AG04450 (cell line): ENCODE measurements at places on chromosomes 2 and 18.

DNA sequence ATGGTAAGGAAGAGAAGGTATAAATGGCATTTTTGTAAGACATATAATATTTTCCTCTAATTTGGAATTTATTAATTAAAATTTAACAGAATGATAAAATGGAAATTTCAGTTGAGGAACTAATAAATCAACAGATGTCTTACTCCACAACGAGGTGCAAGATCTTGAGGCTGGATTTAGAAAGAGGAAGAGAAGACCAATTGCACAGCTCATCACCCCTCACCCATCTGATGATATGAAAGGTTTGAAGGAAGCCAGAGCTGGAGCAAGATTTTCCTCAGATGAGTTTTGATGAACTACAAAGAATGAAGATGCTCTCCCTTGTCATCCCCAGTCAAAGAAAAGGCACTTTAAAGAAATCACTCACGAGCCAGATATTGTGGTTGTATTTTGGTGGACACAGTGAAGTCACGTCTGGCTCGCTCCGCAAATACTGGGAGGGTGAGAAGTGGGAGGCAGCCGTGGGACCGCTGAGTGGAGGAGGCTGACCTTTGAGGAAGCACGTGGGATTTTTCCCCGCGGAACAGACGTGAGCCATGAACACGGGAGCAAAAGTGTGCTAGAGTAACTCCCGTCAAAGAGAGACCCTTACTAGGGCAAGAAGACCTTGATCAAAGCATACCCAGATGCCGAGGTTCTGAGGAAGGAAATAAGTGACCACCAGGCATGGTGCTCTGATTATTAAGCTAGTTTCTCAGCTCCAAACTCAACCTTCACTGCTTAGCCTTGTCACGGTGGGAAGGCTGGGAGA is 511.4 kb downstream of the RNF144A start:
- no peak for DNase-seq

DNA sequence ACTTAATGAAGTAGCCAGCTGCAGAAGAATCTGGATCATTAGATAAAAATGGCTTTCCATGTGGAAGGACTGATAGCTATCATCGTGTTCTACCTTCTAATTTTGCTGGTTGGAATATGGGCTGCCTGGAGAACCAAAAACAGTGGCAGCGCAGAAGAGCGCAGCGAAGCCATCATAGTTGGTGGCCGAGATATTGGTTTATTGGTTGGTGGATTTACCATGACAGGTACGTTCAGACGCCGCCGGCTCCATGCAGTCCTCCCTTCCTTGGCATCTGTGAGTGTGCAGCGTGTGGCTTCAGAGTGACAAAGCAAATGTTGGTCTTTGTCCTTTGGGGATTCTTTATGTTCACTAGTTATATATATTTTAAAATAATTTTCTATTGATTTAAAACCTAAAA is 1.8 kb downstream of the SLC5A7 start:
- no peak for DNase-seq

- no peak for DNase-seq
These were observed 5.1 kb upstream of the EML4 start for GRCh38 chr2:42164046-42164445.

- DNase-seq = no peak
These were observed 102.2 kb downstream of the OSBPL6 start for GRCh38 chr2:178296394-178297090.

- no peak for DNase-seq
These were observed 284.3 kb upstream of the LRATD1 start for GRCh38 chr2:14348247-14348646.

GRCh38 chr2:26585100-26585499 is 56.1 kb downstream of the CIB4 start:
- no peak for DNase-seq

DNA sequence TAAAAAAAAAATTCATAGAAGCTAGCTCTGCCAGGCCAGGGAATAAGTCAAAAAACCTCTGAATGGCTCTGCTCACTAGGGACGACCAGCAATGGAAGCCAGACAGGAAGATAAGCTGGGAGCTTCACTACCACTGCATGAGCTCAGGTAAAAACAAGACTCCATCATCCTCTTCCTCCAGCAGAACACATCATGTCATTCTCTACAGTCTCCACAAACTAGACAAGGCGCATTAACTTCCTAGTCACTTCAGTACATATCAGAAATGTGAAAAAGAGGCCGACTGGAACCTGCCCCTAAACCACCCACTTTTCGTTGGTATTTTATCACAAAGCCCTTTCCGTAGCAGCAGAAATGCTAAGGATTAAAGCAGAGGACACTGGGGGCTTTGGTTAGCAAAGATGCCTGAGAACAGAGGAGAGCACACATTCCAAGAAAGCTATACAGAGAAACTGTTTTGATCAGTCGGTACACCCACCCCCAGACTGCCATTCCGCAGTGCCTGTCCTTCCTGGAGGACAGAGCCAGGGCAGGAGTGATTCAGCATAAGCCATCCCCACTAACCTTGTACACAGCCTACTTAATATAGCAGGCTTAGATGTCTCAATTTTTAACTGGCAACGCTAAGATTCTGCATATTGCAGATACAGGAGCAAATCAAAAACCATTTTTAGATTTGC is 53.4 kb downstream of the AAK1 start:
- DNase-seq = no peak

GRCh38 chr2:127023504-127023903 is 83.5 kb downstream of the BIN1 start:
- no peak for DNase-seq

- DNase-seq = peak; percentile 95
These were observed 87.0 kb downstream of the ALPK2 start for GRCh38 chr18:58541789-58542425.

- peak; percentile 30 for DNase-seq
These were observed 170.0 kb downstream of the EPHA4 start for GRCh38 chr2:221402072-221402471.

- DNase-seq = no peak
These were observed 45.3 kb downstream of the DGKD start for GRCh38 chr2:233399306-233400225.

DNA sequence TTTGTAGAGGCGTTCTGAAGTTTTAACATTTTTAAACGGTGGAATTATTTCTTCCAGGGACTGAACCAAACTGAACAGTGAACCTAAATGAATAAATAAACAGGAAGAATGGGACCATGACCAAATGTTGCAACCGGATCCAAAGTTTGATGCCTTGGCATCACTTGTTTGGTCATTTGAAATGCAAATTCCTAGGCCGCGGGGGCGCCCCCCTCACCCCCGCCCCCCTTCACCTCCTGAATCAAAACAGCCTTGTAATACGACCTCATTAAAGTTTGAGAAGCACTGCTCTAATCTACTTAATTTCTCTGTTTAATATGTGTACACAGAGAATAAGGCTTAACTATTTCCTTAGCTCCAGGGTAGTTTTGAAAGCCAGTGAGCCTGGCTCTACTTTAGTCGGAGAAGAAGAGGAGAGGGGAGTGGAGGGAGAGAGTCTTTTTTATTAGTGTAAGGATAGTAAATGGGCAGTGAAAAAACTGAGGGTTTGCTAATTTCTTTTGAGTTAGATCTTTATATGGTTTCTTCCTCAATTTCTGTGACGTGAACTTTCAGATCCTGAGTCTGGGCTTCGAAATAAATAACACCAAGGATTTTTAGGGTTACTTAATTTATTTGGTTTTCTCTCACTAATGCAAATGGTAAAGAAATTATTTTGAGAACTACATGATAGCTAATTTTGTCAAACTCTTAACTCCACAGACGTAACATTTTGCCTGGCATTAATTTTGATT is 5.7 kb downstream of the C2orf80 start:
- no peak for DNase-seq

- no peak for DNase-seq
These were observed 124.1 kb upstream of the NOSTRIN start for GRCh38 chr2:168678153-168678853.

DNA sequence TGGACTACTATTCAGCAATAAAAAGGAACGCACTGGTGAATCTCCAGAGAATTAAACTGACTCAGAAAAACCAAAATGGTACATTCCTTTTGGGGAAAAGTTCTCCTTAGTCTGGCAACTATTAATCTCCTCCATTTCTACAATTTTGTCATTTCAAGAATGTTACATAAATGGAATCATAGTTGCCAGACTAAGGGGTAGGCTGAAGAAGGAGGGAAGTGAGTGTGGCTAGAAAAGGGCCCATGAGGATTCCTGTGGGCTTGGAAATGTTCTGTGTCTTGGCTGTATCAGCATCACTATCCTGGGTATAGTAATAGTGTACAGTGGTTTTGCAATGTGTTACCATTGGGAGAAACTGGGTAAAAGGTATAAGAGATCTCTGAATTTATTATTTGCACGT is 72.4 kb downstream of the ZAP70 start:
- DNase-seq = no peak

DNA sequence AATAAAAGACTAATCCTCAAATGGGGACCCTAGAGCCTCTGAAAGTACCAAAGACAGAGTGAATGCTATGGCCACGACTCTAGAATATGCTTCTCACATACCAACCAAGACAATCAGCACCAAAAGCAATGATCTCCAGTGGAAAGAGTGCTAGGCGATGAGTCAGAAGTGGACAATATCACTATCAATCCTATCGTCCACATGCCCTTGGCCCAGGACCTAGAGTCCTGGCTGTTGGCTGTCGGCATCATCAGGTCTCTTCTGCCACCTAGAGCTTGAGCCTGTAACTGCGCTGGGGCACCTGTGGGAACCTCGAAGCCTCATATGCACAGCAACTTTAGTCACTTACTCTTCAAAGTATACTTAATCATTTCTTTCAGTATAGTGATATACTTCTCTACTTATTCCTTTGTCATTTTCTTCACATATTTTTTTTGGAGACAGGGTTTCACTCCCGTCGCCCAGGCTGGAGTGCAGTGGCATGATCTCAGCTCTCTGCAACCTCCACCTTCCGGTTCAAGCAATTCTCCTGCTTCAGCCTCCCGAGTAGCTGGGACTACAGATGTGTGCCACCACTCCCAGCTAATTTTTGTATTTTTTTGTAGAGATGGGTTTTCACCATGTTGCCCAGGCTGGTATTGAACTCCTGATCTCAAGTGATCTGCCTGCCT is 29.7 kb downstream of the NOL10 start:
- peak; percentile 63 for DNase-seq

DNA sequence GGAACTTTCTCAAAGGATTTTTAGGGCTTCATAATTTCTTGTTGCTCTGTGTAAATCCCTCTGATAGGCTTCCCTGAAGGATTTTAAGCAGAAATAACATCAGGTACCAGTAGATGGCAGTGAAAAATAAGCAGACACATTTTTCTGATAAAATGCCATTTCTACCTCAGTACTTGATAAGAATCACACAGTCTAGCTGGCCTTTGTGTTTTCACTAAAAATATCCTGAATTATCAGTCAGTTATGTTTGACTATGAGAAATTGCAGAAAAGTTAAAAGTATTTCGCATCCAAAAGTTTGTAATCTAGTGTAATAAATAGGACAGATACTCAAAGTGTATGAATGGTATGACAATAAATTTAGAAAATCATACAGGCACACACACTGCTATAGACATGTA is 68.7 kb downstream of the DNAJC10 start:
- no peak for DNase-seq

GRCh38 chr18:45962461-45962860 is 4.7 kb downstream of the EPG5 start:
- no peak for DNase-seq

DNA sequence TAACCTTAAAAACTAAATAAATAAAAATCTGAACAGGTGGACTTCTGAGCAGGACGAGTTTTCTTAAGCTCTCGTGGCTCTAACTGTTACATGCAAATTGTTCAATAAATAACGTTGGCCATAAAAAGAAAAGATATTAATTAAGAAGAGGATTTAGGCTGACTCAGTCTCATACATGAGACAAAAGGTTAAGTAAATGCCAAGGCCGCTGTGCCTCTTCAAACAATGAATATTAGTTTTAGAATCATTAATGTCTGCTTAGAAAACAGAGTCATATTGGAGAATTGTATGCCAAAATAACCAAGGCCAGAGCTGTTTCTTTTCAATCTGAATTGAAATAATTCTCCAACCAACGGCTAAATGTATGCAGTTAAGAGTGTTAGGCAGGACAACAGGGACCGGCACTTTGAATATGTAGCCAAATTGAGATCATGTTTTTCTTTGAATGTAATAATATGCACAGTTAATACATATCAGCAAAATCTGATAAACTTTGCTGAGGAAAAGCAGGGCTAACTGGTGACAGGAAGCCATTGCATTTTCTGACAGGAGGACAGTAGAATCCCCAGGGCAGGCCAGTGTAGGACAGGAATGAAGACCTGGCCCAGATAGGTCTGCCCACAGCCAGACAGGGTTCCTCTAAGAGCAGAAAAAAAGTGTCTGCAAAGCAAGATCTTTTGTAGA is 1041.4 kb upstream of the FANCL start:
- no peak for DNase-seq

GRCh38 chr2:950080-950966 is at the start of gene SNTG2:
TSS of gene SNTG2 (plus strand) at chr2:950849. CDS start at chr2:950997, 148 bp downstream.
- DNase-seq = no peak

GRCh38 chr18:58077329-58077728 is 33.3 kb downstream of the NEDD4L start:
- no peak for DNase-seq

GRCh38 chr2:58051445-58051844 is 4.8 kb downstream of the VRK2 start:
- no peak for DNase-seq

DNA sequence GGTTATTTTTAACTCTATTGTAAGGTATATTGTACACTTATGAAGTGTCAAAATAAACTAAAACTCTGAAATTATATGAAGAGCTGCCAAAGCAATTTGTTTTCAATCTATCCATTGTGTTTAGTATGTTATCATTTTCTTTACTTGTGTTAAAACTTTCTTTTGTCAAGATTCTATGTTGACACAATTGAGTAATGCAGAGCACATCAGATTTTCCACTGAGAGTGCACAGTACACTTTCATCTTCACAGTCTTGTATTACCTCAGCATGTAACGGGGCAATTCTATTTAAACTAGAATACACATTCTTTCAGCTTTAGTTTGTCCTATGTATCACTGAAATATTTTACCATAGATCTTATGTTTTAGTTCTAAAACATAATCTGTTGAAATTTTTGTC is 304.4 kb upstream of the ZC3H15 start:
- DNase-seq = no peak
